K562 (cell line): ENCODE measurements at places on chromosomes 1 and 21. TPM values are rescaled to one million over a fixed set of nuclear protein-coding genes. Genes with fewer than 3 reads are reported as not detected.

DNA sequence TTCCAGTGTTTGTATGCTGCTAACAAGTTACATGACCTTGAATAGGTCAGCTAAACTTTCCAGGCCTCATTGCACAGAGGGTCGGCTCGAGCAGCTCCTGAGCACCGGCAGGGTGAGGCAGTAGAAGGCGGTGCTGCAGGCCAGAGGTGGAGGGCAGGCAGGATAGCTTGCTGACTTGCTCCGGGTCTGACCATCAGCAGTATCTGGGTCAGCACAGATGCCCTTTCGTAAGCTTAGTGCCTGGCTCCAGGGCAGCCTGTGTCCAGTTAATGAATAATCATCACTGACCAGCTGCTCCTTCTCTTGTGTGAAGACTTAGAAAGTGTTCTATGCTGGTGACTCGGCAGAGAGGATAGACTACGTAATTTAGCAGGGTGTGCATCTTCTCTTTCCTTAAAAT is 6.9 kb downstream of the MAPKAPK2 start:
- H3K36me3 ChIP-seq: peaks cover 34% of the 10 kb centered on the region; the same call in 2 of the 3 replicates
- H3K27me3 ChIP-seq: no peaks in the 10 kb centered on the region
- peaks cover 63% of the 10 kb centered on the region for H3K4me1 ChIP-seq
- H3K4me3 ChIP-seq: no peak overlapping the region

GRCh38 chr1:234763910-234764309 is 153.9 kb upstream of the IRF2BP2 start:
- no peak overlapping the region for H3K27ac ChIP-seq
- H3K36me3 ChIP-seq: no peaks in the 10 kb centered on the region
- no peak for DNase-seq
- peaks cover 9% of the 10 kb centered on the region; the same call in 1 of the 2 replicates for H3K27me3 ChIP-seq

GRCh38 chr21:27171707-27172106 is 204.8 kb upstream of the ADAMTS5 start:
- no peaks in the 10 kb centered on the region for H3K4me1 ChIP-seq
- no peak overlapping the region for H3K27ac ChIP-seq
- H3K27me3 ChIP-seq: no peaks in the 10 kb centered on the region
- no peak for DNase-seq

Gene PTPN7
- total RNA-seq: 112 and 139 TPM in 2 replicates
